Cerebellum (tissue), 4 donors: ENCODE measurements at places on chromosomes 7 and 10. TPM values are rescaled to one million over a fixed set of nuclear protein-coding genes. Genes with fewer than 3 reads are reported as not detected.

DNA sequence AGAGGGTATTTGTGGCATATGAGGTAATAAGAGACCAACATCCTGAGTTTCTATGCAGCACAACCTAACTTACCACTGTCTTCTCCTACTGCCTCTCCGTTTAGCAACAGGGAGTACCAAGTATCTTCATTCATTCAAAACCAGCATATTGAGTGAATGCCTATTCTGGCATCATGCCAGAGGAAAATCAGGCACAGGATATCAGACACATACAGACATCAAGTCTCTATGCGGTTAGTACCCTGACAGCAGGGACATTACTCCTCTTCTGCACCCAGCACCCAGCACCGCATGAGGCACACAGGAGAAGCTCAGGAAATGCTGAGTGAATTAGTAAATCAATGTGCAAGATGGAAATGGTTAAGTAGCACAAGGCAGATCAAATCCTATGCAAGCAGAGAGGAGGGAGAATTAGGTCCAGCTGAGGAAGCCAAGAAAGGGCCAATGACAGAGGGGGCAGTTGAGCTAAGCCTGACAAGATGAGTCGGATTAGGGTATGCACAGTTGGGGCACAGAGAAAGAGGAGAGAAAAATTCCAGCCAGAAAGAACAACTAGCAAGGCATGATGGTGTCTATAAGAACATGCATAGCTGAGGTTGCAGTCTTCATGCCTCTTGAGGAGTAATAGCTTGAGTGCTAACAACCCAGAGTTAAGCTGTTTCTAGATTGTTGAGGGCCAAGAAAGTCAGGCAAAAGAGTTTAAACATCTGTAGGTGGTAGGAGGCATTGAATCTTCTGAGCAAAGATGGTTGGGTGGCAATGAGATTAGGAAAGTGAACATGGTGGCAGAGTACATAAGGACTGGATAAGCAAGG, 146.0 kb downstream of the PLXNA4 start:
- no peak for DNase-seq

DNA sequence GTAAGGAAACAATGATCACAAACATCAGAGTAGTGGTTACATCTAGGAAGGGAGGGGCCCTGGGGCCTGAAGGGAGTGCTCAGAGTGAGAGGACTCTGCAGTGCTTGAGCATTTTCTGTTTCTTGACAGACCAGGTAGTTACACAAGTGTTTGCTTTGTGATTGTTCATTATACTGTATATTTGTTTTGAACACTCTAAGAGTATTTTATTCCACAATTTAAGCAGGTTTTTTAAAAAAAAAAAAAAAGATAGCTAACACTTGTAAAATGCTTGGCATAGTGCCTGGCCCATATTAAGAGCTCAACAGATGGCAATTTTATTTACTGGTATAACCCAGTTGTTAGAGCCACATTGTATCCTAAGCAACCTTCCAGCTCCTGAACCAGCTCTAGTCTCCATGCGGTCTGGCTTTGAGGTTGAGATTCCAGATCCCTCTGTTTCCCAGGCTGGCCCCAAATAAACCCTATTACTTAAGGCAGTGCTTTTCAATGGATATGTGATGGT, 20.1 kb upstream of the ATXN7L1 start:
- no peak for DNase-seq

- no peak for DNase-seq
Observed at GRCh38 chr7:50727711-50728110, 55.0 kb downstream of the GRB10 start.

DNA sequence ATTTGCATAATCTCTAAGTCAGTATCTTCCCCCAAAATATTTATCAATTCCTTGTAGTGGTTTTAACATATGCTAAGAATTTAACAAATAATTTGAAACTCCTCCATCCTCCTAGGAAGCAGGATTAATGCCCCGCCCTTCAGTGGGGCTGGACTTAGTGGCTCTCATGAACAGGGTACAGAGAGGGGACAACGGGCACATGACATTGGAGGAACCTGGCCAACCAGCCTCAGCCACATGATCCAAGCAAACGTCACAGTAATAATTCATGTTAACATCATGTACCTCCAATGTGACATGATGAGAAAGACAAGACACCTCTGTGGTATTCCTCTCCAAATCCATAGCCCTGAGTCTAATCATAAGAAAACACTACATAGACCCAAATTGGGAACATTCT, 50.5 kb downstream of the NUDCD3 start:
- DNase-seq = no peak

ZC3HAV1L gene
- 19.5 TPM for total RNA-seq

DNA sequence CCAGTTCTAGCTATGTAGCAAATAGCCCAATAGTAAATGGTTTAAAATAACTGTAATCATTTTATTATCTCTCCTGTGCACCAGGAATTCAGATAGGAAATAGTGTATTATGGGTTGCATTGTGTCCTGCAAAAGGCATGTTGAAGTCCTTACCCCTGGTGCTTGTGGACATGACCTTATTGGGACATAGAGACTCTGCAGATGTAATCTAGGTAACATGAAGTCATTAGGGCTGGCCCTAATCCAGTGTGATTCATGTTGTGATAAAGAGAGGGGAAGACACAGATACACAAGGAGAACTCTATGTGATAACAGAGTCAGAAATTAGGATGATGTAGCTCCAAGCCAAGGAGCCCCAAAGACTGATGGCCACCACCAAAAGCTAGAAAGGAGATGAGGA, 462.8 kb downstream of the GALNT17 start:
- DNase-seq = no peak

DNA sequence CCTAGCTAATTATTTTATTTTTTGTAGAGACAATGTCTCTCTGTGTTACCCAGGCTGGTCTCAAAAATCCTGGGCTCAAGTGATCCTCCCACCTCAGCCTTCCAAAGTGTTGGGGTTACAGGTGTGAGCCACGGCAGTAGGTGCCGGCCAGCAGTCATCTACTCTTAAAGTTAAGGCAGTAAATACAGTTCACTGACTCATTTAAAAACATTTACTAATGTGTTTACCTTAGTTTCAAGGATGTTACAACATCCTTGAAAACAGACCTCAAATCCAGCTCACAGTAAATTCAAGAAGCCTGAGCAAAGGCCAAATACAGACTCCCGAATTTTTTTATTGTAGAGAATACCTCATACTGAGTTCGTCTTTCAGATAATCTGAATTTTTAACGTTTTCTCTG, 29.6 kb upstream of the ABCB4 start:
- DNase-seq = no peak

- DNase-seq = no peak
Observed at GRCh38 chr7:46586406-46586805, 665.3 kb upstream of the IGFBP3 start.

GRCh38 chr7:157295338-157295737, 41.5 kb upstream of the DNAJB6 start:
- no peak for DNase-seq

ENO4 gene
- 1.3 TPM for total RNA-seq

DNA sequence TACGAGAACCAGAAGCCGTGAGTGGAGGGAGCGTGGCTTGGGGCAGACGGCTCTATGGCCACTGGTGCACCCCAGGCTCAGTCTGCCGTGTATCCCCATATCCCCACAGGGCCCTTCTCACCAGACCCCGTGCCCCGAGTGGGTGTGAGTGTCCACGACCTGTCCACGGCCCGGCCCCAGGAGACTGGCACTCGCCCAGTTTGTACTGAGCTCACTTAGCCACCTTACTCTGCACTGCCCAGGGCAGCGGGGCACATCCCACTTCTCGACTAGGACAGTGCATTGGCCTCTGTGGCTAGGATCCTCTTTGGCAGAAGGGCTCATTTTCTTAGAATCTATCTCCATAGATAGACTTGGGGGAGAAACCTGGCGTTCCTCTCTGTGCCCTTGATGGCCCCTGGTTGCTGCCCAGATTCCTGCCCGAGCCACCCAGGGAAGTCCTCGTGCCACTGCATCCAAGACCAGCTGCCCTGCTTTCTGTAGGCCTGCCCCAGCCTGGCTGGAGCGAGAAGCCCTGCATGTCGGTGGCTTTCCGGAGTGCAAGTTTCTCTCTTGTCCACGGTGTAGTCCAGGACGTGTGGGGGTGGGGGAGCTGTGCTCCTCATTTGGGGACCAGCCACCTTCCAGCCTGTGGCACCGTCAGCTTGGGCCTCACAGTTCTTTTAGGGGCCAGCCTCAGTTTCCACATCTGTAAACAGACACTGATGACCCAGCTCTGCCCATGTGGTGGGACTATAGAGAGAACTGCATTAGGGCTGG, 11.9 kb downstream of the TMEM120A start:
- DNase-seq = no peak

SLC26A3 gene
- 0.54 TPM for total RNA-seq

- DNase-seq = peak; percentile 76
Observed at GRCh38 chr7:6160191-6160623, 112.2 kb downstream of the CYTH3 start.

DNA sequence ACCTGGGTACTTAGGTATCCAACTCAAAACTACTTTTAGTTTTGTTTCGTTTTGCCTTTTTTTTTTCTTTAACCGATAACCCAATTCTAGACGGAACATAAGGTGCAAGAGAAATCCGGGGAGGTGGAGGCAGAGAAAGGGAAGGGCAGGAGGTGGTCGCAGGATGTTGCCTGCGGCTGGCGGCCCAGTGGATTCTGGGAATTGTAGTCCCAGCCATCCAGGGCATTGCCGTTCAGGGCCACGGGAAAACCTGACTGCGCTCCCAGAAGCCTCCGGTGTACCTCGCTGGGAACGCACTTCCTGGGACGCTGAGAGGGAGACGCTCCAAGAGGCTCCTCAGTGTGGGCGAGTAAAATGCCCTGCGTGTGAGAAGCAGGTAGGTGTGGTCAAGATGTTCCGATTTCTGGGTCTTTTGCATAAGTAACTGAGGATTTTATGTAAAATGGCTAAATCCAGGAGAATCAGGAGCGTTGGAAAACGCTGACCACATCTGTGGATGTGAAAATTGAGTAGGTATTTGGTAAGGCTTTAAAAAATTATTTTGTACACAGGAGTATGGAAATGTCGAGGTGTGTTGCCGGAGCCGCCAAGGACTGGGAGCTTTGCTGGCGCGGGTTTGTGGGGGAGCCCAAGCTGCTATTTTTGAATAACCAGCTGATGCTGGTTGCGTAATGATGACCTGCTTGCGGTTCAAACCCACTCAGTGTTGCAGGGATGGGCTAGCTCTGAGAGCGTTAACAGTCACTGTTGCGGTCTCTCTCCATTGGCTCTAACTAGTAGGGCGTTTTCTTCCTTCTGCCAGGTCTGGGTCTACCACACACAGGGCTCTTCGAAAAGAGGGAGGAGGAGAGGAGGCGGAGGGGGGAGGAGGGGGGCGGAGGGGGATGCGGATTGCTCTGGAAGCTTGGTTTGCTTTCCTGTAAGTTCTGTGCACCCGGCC, at the start of gene CLDN12:
TSS of gene CLDN12 (plus strand) at position 288 of the 940 bp plus-strand sequence. CDS start 9,216 bp downstream, outside the sequence.
- peak; percentile 92 for DNase-seq

GRCh38 chr7:54839575-54840213, 80.7 kb upstream of the SEC61G start:
- DNase-seq = peak; percentile 2

DNA sequence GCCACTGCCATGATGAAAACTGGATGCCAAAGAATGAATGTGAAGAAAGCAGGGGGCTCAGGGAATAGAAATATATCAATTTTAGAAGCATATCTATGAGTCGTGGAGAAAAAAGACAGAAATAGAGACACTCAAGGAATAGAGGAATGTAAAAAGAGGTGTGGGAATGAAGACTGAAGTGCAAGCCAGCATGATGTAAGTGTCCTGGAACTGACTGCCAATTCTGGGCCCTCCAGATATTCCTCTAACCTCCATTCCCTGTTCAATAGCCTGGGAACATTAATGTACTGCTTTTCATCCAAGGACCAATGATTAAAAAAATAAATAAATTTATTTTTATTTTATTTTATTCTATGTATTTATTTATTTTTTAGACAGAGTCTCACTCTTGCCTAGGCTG, 40.6 kb downstream of the NEBL start:
- DNase-seq = no peak

GRCh38 chr10:12766223-12766622, 235.3 kb downstream of the CCDC3 start:
- DNase-seq = no peak

GRCh38 chr10:90917238-90917967, 3.5 kb downstream of the ANKRD1 start:
- DNase-seq = no peak

DNA sequence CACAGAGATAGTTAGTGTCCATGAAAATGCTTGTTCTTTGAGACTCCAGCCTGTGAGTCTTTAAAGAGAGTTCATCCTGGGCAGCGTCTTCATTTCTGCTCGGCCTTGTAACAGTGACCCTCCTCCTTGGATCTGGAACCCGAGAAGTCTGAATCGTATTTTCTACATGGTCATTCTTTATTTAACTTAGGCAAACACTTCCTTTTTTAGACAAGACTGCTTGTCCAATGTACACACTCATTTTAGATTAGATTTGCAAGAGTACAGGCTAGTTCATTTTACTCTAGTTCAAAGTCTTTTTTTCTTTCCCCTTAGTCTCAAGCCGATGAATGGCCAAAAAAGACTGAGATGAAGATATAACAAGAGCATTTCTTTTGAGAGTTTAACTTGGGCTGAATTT, 133.5 kb downstream of the CHN2 start:
- DNase-seq = no peak

- no peak for DNase-seq
Observed at GRCh38 chr10:49653273-49653929, 26.1 kb upstream of the C10orf53 start.

OR6V1 gene
- total RNA-seq = not detected

ATRNL1 gene
- total RNA-seq = 419 TPM

EBF3 gene
- total RNA-seq = 185 TPM

- no peak for DNase-seq
Observed at GRCh38 chr10:113313048-113313602, 239.7 kb upstream of the HABP2 start.

GRCh38 chr7:98091061-98091460, 15.6 kb upstream of the LMTK2 start:
- DNase-seq = no peak

DNA sequence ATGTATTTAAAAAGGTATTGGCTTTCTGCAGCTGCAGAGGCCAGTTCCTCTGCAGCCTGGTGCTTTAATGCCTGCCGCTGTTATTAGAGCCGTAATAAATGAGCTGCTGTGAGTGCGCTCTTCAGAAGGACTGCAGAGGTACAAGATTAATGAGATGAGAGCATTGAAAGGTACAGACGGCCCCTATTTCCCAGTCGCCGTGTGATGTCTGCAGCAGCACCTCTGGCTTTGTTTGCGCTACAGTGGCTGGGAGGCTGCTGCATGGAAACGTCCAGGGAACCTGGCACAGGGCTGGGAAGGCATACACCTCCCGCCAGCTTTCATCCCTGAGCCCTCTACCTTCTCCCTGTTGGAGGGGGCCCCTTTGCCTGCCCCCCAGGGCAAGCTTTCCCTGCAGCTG, 383.8 kb upstream of the ZMIZ1 start:
- no peak for DNase-seq

- no peak for DNase-seq
Observed at GRCh38 chr7:73394422-73394821, 39.2 kb upstream of the FZD9 start.

- DNase-seq = no peak
Observed at GRCh38 chr7:142133731-142134148, 22.2 kb downstream of the MGAM2 start.

GRCh38 chr10:14491811-14492210, 161.1 kb upstream of the FRMD4A start:
- no peak for DNase-seq

- DNase-seq = no peak
Observed at GRCh38 chr7:26987338-26987737, 108.5 kb downstream of the HOXA1 start.

WEE2 gene
- total RNA-seq = 0.45 TPM

- DNase-seq = peak; percentile 85
Observed at GRCh38 chr10:9243941-9244411, 1189.5 kb downstream of the GATA3 start.

SSMEM1 gene
- total RNA-seq = not detected
